Stimulated activated CD8-positive, alpha-beta memory T cell treated with anti-CD3 and anti-CD28 coated beads, Interleukin-4, amount 100 ng/mL, for 24 hours (primary cell): ENCODE measurements at places on chromosomes 3 and 15.

DNA sequence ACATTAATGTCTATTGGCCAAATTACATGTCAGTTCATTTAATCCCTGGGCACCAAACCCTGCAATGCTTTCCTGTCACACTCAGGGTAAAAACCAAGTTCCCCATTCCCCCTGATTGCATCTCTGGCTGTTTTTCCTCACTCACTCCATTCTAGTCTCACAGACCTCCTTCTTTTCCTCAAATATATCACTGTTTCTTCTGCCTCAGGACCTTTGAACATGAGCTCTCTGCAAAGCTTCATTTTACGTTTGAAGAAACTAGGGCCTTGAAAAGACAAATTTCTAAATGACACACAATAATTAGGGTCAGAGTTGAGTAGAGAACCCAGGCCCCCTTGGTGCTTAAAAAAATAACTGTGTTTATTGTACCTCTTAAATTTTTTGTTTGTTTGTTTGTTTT lies 230.6 kb downstream of the THRB start:
- DNase-seq: no peak

DNA sequence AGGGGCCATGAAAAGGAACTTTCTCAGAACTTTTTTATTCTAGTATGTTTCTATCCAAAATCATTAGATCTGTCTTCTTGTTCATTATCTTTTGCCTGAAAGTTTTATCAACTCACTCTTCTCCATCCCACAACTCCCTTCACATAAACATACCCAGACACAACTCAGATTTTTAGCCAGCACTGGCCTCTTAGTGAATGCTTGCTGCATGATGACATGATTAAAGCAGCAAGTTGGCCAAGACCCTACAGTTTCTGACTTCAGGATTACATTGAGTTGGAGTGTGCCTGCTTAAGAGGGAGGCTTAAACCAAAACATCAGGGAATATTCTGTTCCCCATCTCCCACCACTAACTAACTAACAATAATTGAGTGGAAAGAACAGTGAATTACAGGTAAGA lies 38.1 kb downstream of the PLSCR2 start:
- DNase-seq: no peak

GRCh38 chr3:52242039-52242438 lies 3.1 kb upstream of the TWF2 start:
- no peak for DNase-seq

DNA sequence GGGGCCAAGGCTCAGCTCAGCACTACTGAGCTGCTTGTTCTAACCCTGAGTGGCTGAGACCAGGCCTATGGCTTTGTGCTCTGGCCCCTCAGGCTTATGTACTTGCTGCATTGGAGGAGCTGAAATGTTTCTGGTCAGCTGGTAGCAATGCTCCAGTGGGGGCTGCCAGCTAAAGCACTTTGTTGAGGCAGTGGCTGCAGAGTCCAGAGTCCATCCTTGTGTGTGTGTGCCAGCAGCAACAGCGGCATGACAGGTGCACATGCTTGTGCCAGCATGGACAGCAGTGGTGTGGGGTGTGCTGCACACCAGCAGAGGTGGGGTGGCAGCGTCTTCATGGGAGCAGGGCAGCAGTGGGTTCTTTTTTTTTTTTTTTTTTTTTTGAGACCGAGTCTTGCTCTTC lies 169.1 kb downstream of the VPS8 start:
- DNase-seq: no peak

DNA sequence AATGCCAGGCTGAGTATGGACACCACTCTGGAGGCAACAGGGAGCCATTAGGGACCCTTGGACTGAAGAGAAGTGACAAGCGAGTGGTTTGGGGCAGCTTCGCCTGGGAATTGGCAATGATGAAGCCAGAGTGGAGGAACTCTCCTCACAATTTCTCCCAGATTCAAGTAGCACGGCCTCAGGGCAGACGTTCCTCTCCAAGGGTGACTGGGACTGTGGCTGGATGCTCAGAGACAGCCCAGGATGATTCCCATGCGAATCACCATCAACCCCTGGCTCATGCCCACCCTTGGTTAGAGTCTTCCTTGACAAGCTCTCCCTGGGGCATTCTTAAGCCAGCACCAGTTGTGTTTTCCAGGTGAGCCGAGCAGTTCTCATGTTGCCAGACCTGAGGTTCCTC lies 16.3 kb upstream of the DOCK3 start:
- no peak for DNase-seq

GRCh38 chr3:55376753-55377347 lies 110.3 kb downstream of the WNT5A start:
- DNase-seq: no peak

DNA sequence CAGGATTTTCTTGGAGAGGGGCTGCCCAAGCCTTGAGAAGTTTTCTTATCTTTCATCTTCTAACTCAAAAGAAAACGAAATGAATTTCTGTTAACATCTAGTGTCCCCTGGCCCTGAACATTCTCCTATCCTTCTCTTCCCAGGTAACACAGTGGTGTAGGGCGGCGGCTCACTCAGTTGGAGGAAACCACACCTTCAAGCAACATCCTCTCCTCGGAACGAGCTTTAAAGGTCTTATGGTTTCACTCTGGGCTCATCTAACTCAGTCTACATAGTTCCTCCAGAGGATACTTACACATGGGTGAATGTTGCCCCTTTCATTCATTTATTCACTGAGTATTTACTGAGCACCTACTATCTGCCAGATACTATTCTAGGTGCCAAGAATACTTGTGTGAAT lies 31.0 kb upstream of the KLHL6 start:
- DNase-seq: no peak

DNA sequence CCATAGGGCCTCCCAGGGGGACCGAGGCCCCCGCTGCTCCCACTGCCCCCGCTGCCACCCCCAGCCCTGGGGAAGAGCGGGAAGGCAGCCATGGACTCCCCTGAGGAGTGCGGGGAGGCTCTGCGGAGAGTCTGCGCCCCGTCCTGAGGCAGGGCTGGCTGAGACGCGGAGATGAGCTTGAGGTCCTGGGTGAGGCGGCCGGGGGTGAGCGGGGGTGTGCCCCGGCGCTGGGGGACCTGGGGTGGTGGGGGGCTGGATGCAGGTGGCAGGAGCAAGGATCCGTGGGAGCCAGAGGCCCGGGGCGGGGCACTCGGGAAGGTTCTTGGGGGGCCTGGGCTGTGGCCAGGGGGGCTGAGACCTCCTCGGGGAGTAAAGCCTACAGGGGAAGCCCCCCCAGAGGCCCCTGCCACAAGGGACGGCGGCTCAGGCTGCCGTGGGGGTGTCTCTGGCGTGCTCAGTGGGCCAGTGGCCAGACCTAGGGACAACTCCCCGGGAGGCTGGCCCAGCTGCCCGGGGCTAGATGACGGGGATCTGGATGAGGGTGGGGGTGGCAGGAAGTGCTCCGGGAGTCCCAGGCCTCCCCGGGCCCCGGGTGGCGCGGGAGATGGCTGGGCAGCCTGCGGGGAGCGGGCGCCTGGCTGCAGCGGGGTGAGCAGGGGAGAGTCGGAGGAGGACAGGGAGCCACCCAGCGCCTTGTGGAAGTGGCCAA lies 45.9 kb downstream of the HCN4 start:
- no peak for DNase-seq
